ENCODE measurements at places on chromosomes 7 and 10. TPM values are rescaled to one million over a fixed set of nuclear protein-coding genes. Genes with fewer than 3 reads are reported as not detected.

GRCh38 chr10:10665750-10666149 lies 351.9 kb upstream of the CELF2 start:
- H3K4me1 ChIP-seq: no peaks in the 10 kb centered on the region
- no peaks in the 10 kb centered on the region for H3K36me3 ChIP-seq
- H3K4me3 ChIP-seq: no peak overlapping the region
- no peak for DNase-seq
- peaks cover 4% of the 10 kb centered on the region for H3K27me3 ChIP-seq

- H3K36me3 ChIP-seq: no peaks in the 10 kb centered on the region
- H3K27ac ChIP-seq: no peak overlapping the region
- DNase-seq: no peak
Measured at GRCh38 chr10:130787243-130787642, 524.3 kb downstream of the TCERG1L start.

DNA sequence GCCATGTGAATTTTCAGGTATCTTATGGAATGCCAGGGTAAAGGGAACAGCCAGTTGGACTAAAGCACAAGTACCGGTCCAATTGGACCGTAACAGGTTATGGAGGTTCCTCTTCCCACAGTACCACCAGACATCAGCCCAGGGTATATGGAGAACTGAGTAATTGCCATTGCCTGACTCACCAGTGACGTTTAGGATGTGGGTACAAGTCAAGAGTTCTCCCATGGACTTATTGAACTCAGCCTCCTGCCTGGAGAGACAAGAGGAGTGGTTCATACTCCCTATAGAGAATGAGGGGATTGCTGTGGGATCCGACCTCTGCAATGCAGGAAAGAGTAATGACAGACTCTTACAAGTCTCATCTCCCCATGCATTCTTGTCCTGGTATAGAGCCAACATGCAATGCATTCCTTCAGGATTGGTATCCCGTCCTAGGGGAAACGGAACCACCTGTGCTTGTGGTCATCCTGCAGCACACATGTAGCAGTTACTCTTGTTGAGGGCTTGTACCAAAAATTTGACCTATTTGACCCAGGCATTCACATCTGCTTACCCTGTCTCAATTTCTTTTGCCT lies 30.7 kb upstream of the ELOVL3 start:
- H3K27ac ChIP-seq: no peak overlapping the region
- no peak for DNase-seq
- peaks cover 6% of the 10 kb centered on the region for H3K4me1 ChIP-seq
- H3K27me3 ChIP-seq: peaks cover 2% of the 10 kb centered on the region
- H3K36me3 ChIP-seq: peaks cover 13% of the 10 kb centered on the region
- no peak overlapping the region for H3K4me3 ChIP-seq

RAB19 gene
- 5.0 TPM for total RNA-seq

SLC13A1 gene
- total RNA-seq: not detected

- no peak overlapping the region for H3K27ac ChIP-seq
- H3K4me3 ChIP-seq: no peak overlapping the region
- no peaks in the 10 kb centered on the region for H3K36me3 ChIP-seq
- DNase-seq: peak; percentile 63
- peaks cover 5% of the 10 kb centered on the region for H3K27me3 ChIP-seq
Measured at GRCh38 chr7:131859147-131859821, 302.9 kb upstream of the PODXL start.

DNA sequence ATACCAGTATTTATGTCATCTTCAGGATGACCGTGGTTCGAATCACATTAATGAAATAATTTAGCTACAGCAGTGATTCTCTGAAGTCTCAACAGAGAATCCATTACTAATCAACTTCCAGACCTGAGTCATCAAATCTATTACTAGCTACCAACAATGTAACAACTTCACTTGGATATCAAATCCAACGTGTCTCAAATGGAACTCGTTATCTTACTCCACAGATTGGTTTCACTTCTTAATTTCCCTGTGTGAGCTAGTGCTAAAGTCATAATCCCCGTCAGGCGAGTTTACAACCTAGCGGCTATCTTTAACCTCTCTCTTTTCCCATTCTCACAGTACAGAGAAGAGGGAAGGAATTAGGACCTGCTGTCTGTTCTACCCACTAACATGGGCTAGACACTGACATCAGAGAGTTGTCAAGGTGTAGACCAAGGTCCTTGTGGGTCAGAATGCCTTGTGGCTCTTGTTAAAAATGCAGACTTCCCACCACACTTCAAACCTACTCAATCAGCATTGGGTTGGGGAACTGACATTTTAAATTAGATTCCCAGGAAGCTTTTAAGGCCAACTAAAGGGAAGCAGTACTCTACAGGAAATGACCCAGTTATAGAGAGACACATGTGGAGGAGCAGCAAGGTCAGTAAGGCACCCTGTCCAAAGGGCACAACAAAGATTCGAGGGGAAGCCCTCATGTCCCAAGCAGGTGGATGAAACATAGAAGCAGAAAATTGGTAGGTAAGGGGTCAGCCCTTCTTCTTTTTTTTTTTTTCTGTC lies 57.3 kb upstream of the GSAP start:
- no peak overlapping the region for H3K4me3 ChIP-seq
- no peak overlapping the region for H3K27ac ChIP-seq
- H3K27me3 ChIP-seq: peaks cover 5% of the 10 kb centered on the region
- no peaks in the 10 kb centered on the region for H3K36me3 ChIP-seq

UTF1 gene
- total RNA-seq: not detected

DNA sequence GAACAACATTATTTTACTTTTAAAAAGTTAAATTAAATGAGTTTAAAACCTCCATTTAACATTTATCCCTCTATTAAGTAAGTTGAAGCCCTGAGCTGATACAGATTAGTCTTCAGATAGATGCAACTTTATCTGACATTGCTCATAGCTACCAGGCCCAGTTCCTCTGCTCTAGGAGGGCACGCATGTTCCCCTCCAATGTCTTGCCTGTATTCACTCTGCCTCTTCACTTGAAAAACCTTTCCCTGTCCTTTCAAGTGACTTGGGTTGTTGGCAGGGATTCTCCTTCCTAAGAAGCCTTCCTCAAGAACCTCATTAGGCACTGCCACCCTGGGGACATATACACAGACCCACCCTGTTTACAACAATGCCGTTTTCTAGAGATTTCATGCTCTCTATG lies 270.4 kb downstream of the RELN start:
- H3K27ac ChIP-seq: no peak overlapping the region
- no peak for DNase-seq
- H3K4me3 ChIP-seq: no peak overlapping the region
- H3K27me3 ChIP-seq: peaks cover 8% of the 10 kb centered on the region

DNA sequence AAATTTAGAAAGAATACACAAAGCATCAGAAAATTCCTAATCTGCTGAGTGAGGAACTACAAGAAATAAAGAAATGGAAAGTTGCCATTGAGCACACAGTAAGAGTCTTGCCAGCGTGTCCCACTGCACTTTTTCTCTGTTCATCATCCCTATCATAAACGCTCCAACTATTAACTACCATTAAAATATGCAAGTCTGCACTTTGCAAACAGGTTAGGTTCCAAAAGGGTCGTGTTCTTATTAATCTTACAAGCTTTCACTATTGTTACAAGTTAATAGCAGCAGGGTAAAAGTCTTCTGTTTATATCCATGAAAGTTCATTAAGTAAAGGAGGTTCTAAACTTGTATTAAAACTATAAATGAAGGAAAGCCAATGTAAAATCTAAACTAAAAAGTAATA lies 5.2 kb upstream of the JMJD1C start:
- no peak overlapping the region for H3K4me3 ChIP-seq
- H3K36me3 ChIP-seq: peaks cover 2% of the 10 kb centered on the region
- DNase-seq: no peak
- peaks cover 9% of the 10 kb centered on the region for H3K27me3 ChIP-seq
- H3K27ac ChIP-seq: no peak overlapping the region

DNA sequence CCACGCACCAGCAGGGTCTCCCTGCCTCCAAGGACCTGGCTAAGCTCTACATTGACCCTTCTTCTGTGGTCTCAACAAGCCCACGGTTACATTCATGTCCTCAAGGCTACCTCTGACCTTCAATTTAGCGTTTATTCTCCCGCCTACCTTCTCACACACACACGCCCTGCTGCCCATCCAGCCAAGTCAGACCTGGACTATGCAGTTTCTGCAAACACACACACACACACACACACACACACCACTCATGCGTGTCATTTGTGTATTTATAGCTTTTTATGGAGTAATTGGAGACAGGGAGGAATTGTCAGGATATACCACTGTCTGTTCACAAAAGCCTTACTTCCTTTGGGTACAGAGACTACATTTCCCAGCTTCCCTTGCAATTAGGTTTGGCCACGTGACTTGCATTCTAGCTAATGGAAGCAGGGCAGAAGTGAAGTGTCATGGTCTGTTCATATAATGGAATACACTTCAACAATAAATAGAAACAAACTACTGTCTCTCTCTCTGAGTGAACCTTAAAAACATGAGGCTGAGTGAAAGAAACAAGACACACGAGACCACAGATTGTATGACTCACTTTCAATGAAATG lies 53.8 kb upstream of the CPXM2 start:
- H3K27me3 ChIP-seq: no peaks in the 10 kb centered on the region
- no peak overlapping the region for H3K27ac ChIP-seq
- H3K4me1 ChIP-seq: no peaks in the 10 kb centered on the region
- H3K4me3 ChIP-seq: no peak overlapping the region

ITGA8 gene
- not detected for total RNA-seq

DNA sequence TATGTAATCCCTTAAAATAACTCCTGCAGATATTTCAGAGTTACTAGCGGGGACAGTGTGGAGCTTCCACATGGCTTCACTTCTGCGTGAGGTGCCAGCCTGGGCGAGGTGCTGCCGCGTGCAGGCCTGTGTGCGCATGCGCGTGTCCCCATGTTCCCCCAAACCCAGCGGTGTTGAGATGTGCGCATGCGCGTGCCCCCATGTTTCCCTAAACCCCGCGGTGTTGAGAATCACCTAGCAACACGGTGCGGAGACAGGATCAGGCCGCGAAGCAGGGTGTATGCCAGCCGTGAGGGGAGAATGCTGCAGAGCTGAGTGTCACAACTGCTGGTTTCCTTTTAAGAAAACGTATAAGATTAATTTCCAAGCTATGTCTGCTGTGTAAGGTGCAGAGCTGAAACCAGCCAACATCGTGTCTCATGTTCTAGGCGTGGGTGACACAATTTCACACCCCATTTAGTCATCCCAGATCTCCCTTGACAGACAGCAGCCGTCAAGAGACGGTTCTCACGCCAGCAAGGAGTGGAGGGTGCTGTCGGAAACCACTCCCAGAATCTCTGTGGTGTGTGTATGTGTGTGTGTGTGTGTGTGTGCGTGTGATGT lies 71.9 kb upstream of the ADARB2 start:
- DNase-seq: no peak
- no peak overlapping the region for H3K27ac ChIP-seq
- no peak overlapping the region for H3K4me3 ChIP-seq
- H3K36me3 ChIP-seq: no peaks in the 10 kb centered on the region
- no peaks in the 10 kb centered on the region for H3K27me3 ChIP-seq

GRCh38 chr7:32494946-32495297 lies 367 bp upstream of the AVL9 start:
- peak overlapping the region; percentile 93 for H3K27ac ChIP-seq
- H3K36me3 ChIP-seq: peaks cover 18% of the 10 kb centered on the region
- H3K4me1 ChIP-seq: peaks cover 38% of the 10 kb centered on the region
- no peak for DNase-seq
- peak overlapping the region; percentile 93 for H3K4me3 ChIP-seq
- no peaks in the 10 kb centered on the region for H3K27me3 ChIP-seq

- peaks cover 18% of the 10 kb centered on the region for H3K27me3 ChIP-seq
- no peak for DNase-seq
- H3K4me1 ChIP-seq: peaks cover 15% of the 10 kb centered on the region
- H3K36me3 ChIP-seq: no peaks in the 10 kb centered on the region
- H3K27ac ChIP-seq: no peak overlapping the region
Measured at GRCh38 chr10:71312811-71313789, 6.0 kb upstream of the SLC29A3 start.

- no peak overlapping the region for H3K4me3 ChIP-seq
- H3K36me3 ChIP-seq: peaks cover 1% of the 10 kb centered on the region
- peaks cover 18% of the 10 kb centered on the region for H3K4me1 ChIP-seq
- no peak for DNase-seq
- H3K27me3 ChIP-seq: no peaks in the 10 kb centered on the region
Measured at GRCh38 chr7:13915891-13916290, 73.6 kb downstream of the ETV1 start.

CTAGE6 gene
- total RNA-seq: 0.73 TPM
